HFFc6 (cell line): ENCODE measurements at places on chromosomes 11 and 22. TPM values are rescaled to one million over a fixed set of nuclear protein-coding genes. Genes with fewer than 3 reads are reported as not detected.

GRCh38 chr11:134558916-134559601 is 147.0 kb upstream of the B3GAT1 start:
- no peak for DNase-seq

The CARD10 gene
- 4.4 TPM in 2 replicates for total RNA-seq

DNA sequence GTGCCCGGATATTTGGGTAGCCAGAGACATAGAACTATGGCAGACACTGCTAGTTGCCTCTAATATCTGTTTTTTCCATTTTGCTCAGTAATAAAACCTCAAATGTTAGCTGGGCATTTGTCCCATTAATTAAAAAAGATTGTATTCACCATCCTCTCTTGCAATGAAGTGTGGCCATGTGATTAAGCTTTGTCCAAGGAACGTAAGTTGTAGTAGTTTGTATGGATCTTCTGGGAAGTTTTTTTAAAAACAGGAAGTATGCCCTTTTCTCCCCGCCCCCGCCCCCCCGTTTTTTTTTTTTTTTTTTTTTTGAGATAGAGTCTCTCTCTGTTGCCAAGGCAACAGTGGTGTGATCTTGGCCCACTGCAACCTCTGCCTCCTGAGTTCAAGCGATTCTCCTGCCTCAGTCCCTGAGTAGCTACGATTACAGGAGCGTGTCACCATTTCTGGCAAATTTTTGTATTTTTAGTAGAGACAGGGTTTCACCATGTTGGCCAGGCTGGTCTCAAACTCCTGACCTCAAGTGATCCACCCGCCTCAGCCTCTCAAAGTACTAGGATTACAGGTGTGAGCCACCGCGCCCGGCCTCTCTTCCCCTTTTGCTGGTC is 1.7 kb upstream of the TMEM135 start:
- DNase-seq = no peak

The CRACR2B gene
- 1.1 to 1.2 TPM (median 1.1 TPM) in 3 replicates for total RNA-seq

GRCh38 chr22:47624252-47625012 is 862.0 kb downstream of the TBC1D22A start:
- no peak for DNase-seq
